RPMI7951 (cell line): ENCODE measurements at places on chromosomes 16 and 17.

GRCh38 chr17:12229335-12229734 lies 208.7 kb downstream of the MAP2K4 start:
- no peak for DNase-seq

- DNase-seq = no peak
Measured at GRCh38 chr16:88328313-88328980, 54.3 kb upstream of the ZNF469 start.

DNA sequence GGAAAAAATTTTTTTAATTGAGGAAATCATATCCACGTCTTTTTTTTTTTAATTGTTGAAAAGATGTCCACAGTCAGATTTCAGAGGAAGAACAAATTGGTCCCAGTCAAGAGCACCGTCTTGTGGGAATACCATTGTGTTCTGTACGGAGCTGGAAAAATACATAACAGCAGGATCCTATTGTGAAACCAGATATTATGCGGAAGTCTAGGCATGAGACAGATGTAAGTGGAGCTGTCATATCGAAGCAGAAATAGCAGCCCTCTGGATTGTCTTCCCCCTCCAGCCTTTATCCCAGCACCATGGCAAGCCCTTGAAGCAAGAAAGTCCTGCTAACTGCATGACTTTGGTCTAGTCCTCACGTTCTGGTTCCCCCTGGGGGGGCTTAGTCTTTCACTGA lies 391.6 kb upstream of the ASIC2 start:
- DNase-seq = no peak

- no peak for DNase-seq
Measured at GRCh38 chr17:6048486-6048885, 21.7 kb upstream of the WSCD1 start.

DNA sequence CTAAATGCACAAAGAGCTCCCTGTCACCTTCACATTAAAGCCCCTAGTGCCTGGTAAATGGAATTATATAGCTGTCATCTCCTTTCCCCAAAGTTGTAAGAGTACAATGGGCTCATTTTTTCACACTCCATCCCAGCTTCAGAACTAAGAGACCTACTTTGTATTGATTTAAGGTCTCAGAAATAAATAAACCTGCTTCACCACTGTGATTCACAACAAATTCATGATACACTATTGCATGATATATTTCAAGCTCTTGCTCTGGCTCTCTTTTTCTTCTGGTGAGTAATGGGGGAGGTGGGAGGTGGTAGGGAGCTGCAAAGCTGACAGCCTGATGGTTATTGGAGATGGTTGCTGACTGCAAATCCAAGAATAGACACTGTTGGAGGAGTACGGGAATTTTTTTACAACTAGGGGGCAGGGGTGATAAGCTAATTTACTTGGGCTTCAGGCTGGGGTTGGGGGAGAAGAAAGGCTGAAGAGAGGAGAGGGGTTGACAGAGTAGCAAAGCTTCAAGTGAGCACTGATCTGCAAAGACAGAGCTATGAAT lies 189.9 kb downstream of the AATF start:
- DNase-seq = no peak

DNA sequence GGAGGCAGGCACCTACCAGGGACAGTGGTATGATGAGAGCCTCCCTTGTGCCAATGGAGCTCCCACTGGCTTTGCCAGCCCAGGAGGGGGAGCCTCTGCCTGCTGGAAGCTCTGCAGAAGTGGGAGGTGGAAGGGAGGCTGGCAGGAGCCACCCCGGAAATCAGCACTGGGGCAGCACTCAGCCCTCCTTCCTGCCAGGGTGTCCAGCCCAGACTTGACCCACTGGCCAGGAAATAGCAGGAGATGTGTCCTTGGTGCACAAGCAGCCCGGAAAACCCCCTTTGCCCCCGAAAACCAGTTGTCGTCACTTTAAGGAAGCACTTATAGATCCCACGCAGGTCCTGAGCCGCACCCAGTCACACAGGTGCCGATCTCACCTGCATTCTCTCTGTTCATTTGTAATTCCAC lies 49.3 kb upstream of the CACNG4 start:
- DNase-seq = peak; percentile 42

- DNase-seq = no peak
Measured at GRCh38 chr17:67479148-67479547, 102.1 kb downstream of the PITPNC1 start.

DNA sequence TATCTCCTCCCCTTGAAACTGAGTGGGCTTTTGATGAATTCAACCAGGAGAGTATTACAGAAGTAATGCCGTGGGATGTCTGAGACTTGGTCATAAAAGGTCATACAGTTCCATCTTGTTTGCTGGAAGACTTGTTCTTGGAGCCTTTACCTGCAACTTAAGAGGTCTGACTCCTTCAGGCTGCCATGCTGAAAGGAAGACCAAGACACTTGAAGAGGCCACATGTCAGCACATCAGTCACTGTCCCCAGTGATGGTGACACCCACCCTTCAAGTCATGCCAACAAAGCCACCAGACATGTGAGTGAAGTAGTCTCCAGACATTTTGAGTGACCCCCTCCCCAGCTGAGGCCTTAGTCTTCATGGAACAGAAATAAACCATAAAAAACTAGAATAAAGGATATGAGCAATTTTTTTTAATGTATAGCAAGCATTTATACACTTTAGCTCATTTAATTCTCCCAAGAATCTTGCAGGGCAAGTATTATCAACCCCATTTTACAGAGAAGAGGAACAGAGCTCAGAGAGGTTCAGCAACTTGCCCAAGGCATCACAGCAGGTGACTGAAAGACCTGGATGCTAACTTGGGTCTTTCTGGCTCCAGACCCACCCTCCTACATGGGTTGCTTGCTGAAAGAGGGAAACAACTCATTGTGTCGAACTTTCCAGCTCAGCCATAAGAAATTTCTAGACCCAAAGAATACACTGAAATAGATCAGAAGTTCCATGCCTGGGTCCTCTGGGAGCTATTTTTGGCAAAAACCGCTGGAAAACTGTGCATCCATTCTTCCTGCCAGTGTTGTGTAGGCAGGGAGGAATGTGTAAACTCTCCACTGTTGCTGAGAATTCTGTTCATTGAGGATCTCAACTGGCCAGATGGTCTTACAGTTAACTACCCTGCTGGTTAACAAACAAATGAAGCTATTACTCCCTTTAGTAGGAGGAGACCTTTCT lies 38.1 kb downstream of the SOCS1 start:
- DNase-seq = no peak

DNA sequence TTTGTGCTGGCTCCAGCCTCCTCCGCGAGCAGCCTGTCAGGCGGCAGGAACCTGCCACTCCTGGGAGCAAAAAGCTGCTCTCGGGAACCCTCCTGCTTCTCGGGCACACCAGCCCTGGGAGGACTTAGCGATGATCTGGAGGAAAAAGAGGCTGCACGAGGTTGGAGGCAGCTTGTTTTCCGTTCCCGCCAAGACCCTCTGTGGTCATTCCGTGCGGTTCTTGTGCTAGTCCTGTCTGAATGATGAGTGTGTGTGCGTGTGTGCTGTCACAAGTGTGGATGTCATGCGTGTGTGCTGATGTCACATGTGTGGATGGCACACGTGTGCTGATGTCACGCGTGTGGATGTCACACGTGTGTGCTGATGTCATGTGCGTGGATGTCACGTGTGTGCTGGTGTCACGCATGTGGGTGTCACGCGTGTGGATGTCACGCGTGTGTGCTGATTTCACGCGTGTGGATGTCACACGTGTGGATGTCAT lies 150.0 kb downstream of the NPIPB11 start:
- DNase-seq = no peak
